IMR-90 (cell line): ENCODE measurements at places on chromosomes 13 and 19. TPM values are rescaled to one million over a fixed set of nuclear protein-coding genes. Genes with fewer than 3 reads are reported as not detected.

Gene NECTIN2
- total RNA-seq, result 77.8 and 78.0 TPM in 2 replicates

Gene ZIC5
- total RNA-seq, result not detected in 2 replicates

Gene PCDH17
- under 0.01 TPM in 1 of 2 replicates, not detected in the other for total RNA-seq

Gene KCNJ14
- under 0.01 and 0.18 TPM in 2 replicates for total RNA-seq

Gene PDE4C
- 0.18 TPM in 1 of 2 replicates, not detected in the other for total RNA-seq

Gene ZNF226
- 14.0 and 16.7 TPM in 2 replicates for total RNA-seq

Gene ALOX5AP
- total RNA-seq, result 0.28 TPM in 1 of 2 replicates, not detected in the other

Gene BRSK1
- 1.9 and 2.5 TPM in 2 replicates for total RNA-seq

Gene LILRA1
- total RNA-seq, result not detected in 2 replicates

Gene CEACAM16
- not detected in 2 replicates for total RNA-seq

Gene SBSN
- 0.56 and 0.72 TPM in 2 replicates for total RNA-seq

Gene ADGRE2
- total RNA-seq, result not detected in 2 replicates

Gene ZNF579
- total RNA-seq, result 0.54 and 0.83 TPM in 2 replicates

Gene MUC16
- not detected in 2 replicates for total RNA-seq

Gene RNF17
- 0.18 and 0.28 TPM in 2 replicates for total RNA-seq

Gene SLC25A41
- not detected in 2 replicates for total RNA-seq

Gene CCL25
- not detected in 2 replicates for total RNA-seq
